ENCODE measurements at places on chromosomes 7 and 10.
A peak's percentile ranks its signal among the peaks of the same experiment; 100 is the strongest.

GRCh38 chr7:111140091-111140865 lies 49.4 kb downstream of the LRRN3 start:
- DNase-seq = no peak

DNA sequence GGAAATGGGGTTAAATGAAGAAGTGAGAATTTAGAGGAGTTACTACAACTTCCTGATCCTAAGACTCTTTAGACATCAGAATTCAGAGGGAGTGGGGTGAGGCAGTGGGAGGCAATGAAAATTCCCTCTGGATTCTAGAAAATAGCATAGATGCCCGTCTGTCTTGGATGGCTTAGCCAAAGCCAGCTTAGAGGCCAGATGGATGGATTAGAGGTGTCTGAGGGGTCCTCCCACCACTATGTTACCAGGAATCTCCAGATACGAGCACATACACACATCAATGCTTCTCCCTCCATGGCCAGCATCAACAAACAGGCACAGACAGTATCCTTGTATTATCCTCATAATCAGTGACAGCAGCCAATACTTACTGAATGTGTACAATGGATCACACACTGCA lies 418.1 kb downstream of the PLXNA4 start:
- no peak for DNase-seq

DNA sequence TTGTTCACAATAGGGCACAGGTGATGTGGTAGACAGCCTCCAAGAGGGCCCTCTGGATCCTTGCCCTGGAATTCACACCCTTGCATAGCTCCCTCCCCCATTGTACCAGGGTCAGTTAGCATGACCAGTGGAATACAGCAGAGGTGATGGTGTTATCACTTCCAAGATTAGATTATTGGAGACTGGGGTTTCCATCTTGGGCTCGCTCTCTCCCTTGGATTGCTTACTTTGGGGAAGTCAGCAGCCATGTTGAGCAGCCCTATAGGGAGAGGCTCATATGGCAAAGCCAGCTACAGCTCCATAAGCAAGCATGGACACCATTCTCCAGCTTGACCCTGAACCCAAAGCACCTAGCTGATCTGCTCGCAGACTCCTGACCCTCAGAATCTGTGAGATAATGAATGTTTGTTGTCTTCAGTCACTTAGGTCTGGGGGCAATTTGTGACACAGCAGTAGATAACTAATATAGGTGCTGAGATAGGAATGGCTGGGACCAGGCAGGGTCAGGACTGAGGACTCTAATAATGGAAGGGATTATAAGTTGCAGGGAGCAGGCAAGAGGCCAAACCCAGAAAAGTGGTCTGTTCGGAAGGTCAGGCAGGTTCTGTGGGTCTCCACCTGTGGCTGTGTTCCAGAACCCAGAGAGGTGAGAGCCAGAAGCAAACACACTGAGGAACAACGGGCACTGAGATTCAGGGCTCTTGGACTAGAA lies 22.9 kb downstream of the TBXAS1 start:
- no peak for DNase-seq

DNA sequence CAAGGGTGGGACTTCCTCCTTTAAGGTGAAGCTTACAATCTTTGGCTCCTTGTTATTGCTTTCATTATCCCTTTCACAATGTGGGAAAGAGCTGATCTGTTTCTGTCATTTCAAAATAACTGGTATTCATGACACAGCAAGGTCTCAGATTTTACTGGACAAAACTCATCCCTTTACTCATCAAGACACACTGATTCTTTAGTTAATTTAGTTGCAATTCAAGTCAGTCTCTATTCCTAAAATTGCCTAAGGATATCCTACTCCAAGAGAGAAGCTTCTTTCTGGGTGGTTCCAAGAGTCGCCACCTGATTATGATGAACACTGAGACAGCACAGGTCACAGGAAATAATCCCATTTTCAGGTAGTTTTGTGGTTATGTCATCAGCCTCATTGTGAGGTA lies 5.8 kb upstream of the PNLIPRP3 start:
- DNase-seq = no peak

DNA sequence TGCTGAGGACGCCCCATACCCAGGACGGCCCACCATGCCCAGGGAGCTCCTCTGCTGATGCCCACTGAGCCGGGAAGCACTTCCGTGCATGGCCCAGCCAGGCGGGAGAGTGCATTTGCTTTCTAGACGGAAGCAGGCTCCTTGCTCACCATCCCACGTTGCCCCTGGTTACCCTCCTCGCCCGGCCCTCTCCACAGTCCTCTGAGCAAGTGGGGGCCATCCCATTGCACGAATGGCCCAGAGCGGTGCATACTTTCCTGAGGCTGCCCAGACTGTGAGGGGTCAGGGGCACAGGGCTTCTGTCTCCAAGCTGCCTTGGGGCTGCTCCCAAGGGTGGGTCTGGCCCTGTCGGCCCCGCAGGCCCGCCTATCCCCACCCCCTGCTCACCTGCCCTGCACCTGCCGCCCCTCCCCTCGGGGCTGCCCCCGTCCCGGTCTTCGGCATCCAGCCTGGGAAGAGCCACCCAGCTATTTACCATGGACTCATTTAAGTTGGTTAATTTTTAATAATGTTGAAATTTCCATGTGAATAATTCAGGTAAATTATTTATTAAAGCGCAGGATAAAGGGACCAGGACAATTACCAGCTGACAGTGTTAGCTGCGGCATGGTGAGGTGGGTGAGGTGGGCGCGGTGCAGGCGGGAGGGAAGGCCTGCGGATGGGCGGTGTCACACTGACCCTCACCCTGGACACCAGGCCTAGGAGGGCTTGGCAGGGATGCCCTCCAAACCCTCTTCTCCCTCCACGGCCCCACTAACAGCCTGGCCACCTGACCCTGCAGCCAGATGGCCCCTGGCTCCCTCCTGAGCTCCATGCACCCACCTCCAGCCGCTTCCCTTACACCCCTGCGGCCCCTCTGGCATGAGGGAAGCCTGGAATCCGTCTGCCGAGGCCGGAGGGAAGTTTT lies 104.4 kb downstream of the MICALL2 start:
- no peak for DNase-seq

DNA sequence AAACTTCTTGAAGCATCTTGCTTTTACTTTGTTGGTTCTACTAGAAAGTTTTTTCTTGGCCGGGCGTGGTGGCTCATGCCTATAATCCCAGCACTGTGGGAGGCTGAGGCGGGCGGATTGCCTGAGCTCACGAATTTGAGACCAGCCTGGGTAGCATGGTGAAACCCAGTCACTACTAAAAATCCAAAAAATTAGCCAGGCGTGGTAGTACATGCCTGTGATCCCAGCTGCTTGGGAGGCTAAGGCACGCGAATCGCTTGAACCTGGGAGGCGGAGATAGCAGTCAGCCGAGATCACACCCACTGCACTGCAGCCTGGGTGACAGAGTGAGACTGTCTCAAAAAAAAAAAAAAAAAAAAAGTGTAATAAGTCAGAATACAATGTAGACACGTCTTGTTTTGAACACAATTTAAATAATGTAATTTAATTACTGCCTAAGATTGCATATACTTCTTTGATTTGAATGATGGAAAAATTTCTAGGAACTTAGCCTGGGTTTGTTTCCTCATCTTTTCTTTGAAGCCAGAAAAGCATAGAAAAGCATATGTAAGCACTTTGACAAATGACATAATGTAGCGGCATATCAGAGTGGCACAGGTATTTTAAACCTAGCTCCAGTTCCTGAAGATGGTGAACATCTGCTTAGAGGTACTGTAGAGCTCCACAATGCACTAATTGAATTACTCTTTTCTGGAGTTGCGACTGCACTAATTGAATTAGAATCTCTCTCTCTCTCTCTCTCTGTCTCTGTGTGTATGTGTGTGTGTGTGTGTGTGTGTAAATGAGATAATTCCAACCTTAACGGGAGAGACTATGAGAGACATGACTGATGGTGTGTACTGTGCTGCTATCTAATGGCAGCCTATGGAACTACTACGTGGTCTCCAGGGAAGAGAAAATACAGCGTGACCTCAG lies 87.8 kb downstream of the BTRC start:
- DNase-seq = peak; percentile 7

DNA sequence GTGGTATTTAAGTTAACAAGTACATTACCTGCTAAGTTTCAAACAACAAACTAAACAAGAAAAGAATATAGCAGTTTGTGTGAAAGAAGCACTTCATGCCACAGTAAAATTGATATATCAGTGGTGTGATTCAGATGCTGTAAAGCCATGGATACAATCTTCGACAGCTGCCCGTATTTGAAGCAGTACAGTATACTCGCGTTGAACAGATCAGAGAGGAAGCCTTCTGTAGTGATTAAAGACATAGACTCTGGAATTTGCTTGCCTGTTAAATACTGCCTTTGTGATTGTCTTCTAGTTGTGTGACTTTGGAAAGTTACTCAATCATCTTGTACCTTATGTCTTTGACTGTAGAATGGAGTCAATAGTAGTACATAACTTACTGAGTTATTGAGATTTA lies 71.7 kb downstream of the CHRM2 start:
- DNase-seq = no peak

DNA sequence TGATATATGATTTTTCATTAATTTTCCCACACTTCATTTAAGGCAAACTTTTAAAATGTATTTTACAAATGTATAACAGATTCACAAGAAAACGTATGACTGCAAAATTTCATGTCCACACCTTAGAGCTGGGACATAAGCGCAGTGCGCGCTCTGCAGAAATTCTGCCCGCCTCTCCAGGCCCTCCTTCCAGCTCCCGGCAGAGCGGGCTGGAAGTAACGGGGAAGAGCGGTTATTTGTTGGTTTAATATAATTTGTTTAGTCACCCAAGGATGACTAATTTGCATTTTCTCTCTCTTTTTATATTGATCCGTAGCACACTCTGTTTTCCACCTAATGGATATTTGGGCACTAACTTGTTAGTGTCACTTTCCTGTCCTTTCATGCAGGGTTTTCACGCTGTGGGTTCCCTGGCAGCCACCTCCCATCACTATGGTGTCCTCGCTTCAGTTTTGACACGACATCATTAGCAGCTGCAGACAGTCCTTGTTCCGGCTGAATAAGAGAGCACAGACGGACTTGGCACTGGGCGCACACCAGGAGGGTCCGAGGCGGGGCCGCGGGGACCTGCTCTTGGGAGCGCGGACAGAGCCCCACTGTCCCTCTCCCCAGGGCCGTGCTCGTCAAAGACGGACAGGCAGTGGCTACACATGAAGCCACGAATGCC lies 129.2 kb upstream of the SEC61G start:
- DNase-seq = no peak

- no peak for DNase-seq
Measured at GRCh38 chr10:88896372-88896993, 16.4 kb downstream of the STAMBPL1 start.

GRCh38 chr7:108290459-108291151 lies 160.4 kb upstream of the LAMB4 start:
- DNase-seq = no peak

- DNase-seq = no peak
Measured at GRCh38 chr7:88226886-88227516, 7.2 kb upstream of the SRI start.

DNA sequence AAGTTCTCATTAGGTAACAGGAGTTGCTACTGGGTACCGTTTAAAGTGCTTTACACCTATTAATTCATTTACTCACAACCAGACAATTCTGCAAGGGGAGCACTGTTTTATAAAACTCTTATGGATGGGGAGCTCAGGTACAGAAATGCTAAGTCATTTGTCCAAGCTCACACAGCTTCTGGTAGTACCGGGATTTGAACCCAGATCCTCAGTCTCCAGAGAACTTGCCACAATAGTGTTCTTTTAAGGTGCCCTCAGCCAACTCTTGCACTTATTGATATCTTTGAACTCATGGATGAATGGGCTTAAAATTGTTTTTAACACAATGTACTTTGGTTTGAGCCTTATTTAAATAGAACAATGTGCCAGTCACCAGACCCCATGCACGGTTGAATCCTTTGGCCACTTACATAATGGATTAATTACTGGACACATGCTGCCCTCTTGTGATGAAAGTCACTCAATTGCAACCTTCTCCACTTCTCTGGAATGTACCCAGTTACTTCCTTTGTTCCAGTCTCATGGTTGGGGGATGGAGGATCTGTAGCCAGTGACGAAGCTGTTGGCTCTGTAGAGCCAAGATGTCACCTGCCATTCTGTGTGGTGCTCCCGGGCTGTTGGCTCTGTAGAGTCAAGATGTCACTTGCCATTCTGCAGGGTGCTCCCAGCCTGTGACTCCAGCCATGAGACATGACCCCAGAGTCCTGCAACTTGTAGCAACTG lies 65.6 kb downstream of the NOD1 start:
- DNase-seq = peak; percentile 49

- DNase-seq = no peak
Measured at GRCh38 chr7:82972135-82972534, 190.5 kb downstream of the PCLO start.

GRCh38 chr10:71700731-71701368 lies 18.7 kb downstream of the C10orf105 start:
- DNase-seq = no peak

- DNase-seq = peak; percentile 62
Measured at GRCh38 chr7:51160990-51161615, 155.5 kb downstream of the COBL start.

GRCh38 chr7:50697748-50698147 lies 84.9 kb downstream of the GRB10 start:
- no peak for DNase-seq

GRCh38 chr7:102409340-102409739 lies 13.2 kb downstream of the PRKRIP1 start:
- DNase-seq = no peak

DNA sequence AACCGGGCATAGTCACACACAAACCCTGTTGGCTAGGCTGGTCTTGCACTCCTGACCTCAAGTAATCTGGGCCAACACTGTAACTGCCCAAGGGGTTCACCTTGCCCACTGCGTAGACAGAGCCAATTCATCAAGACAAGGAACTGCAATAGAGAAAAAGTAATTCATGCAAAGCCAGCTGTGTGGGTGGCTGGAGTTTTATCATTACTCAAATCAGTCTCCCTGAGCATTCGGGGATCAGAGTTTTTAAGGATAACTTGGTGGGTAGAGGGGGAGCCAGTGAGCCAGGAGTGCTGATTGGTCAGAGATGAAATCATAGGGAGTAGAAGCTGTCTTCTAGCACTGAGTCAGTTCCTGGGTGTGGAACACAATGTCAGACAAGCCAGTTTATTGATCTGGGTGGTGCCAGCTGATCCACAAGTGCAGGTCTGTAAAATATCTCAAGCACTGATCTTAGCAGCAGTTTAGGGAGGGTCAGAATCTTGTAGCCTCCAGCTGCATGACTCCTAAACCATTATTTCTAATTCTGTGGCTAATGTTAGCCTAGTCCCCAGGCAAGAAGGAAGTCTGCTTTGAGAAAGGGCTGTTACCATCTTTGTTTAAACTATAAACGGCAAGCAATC lies 15.6 kb upstream of the FXYD4 start:
- no peak for DNase-seq

GRCh38 chr7:106501605-106502580 lies 159.1 kb downstream of the CCDC71L start:
- DNase-seq = no peak

Measured in right renal cortex interstitium (tissue), 3 donors.